ENCODE measurements at places on chromosomes 7 and 10.

GRCh38 chr7:75624134-75624832 is 114.5 kb downstream of the HIP1 start:
- no peak for DNase-seq

DNA sequence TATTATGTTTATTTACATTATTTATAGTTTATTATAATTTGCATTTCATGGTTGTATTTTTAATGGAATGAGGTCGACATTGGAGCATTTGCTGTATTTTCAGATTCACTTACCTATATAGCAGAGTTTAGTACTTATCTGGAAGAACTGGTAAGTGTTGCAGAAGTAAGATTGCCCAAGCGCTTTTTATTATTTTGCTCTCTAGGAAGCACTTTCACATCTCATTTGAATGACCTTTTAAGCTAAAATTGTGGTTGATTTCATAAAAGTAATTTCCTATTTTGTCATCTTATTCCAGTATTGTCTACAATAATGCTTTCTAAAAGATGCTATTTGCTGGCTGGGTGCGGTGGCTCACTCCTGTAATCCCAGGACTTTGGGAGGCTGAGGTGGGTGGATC is 28.6 kb downstream of the SEC61A2 start:
- no peak for DNase-seq

GRCh38 chr7:159104188-159104920 is 40.3 kb downstream of the VIPR2 start:
- DNase-seq: no peak

- DNase-seq: no peak
Measured at GRCh38 chr10:31623466-31623865, 304.4 kb downstream of the ZEB1 start.

- DNase-seq: no peak
Measured at GRCh38 chr10:101380353-101381017, 26.5 kb downstream of the BTRC start.

GRCh38 chr7:27526611-27527347 is 135.9 kb downstream of the HIBADH start:
- DNase-seq: no peak

DNA sequence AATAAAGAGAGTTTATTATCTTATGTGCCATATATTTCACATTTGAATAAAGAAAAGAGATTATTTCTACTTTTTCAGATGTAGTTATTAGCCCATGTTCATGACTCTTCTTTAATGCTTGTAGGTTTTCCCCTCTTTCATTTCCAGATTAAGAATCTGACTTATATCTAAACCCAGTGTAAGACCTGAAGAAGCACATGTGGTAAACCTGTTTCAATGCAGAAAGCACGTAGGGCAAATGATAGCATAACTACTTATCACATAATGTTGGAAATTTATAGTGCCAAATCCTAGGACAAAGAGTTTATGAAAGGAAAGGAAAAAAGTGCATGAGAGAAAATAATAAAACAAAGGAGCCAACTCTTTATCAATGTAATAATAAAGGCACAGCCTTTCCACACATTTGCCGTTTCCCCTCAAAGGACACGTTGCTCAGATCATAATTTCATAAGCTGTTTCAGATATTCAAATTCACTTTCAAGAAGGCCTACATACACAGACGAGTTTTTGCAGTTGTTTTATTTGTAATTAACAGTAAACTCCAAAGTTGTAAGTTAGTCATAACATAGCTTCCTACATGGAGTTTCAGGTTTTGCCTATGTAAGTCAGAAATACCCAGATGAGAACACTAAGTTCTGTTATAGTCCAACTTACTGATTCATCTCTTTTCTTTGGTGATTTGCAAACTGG is 88.8 kb upstream of the MDFIC start:
- DNase-seq: no peak

DNA sequence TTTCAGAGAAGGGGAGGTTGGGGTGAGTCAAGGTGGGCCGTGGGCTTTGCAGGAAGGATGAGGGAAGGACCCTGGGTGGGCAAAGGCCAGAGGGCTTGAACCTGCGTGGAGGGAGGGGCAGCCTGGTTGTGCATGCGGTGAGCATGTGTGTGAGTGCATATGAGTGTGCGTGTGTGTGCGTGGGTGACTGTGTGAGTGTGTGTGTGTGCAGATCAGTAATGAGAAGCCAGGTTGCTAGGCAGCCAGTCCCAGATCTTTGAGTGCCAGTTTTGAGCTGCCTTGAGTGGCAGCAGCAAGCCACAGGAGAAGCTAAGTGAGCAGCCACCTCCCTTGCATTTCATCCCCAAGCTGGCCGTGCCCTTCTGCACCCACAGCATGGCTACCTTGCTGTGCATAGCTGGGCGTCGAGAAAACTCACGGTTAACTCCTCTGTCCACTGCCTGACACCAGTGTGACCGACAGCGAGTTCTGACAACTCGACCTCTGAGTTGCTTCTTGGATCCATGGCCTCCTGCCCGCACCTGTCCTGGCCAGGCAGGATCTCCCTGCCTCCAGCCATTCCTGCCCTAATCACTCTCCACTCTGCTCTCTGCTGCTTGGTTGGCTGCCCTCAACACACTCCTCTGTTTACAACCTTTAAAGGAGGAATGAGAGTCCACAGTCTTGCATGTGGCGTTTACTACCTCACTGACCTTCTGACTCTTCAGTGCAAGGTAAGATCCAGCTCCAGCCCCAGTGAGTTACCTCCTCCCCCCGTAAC is 775.4 kb downstream of the TYW1 start:
- no peak for DNase-seq

- DNase-seq: no peak
Measured at GRCh38 chr10:12177642-12178041, 18.0 kb downstream of the NUDT5 start.

DNA sequence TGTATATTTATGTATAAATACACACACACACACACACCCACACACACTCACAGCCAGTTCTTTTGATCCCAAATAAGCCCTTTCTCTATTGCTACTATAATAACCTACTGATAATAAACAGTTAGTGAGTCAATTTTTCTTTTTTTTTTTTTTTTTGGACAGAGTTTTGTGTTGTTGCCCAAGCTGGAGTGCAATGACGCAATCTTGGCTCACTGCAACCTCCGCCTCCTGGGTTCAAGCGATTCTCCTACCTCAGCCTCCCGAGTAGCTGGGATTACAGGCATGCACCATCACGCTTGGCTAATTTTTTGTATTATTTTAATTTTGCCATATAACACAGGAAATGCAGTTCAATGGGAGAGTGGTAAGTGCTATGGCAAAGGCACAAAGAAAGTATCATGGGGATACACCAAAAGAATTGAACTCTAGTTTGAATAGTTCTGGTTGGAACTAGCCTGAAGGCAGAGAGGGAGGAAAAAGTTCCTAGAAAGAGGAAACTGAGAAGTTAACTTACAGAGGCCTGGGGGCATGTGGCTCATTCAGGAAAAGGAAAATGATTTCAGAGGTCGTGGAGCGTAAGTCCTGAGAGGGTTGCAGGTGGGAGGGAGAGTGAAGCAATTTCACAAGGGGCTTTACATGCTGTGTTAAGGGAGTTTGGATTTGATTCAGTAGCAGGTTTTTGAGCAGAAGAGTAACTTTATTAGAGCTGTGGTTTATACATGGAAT is 44.4 kb upstream of the JCAD start:
- no peak for DNase-seq

DNA sequence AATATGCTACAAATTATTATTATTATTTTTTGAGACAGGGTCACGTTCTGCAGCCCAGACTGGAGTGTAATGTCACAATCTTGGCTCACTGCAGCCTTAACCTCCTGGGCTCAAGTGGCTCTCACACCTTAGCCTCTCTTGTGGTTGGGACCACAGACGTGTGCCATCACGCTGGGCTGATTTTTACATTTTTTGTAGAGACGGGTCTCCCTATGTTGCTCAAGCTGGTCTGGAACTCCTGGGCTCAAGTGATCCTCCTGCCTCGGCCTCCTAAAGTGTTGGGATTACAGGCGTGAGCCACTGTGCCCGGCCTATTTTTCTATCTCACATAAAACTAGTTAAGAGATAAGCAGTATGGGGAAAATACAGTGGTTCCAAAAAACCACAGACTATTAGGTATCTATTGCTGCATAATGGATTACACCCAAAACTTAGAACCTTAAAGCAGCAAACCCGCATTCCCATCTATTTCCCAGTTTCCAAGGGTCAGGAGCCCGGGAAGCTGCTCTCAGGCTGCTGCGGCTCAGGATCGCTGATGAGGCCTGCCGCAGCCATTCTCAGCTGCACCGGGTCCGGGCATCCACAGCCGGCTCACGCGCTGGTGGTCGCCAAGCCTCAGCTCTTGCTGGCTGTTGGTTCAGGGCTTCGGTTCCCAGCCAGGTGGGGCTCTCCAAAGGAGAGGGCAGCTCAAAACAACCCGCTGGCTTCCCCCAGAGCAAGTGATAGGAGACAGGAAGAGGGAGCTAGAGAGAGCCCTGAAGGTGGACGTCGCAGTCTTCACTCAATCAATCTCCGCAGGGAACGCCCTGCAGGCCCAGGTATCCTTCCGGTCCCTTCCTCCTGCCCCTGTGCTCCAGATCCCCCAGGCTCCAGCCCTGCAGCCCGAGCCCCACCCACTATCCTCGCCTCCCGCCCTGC is 128.2 kb downstream of the UBE2H start:
- DNase-seq: no peak

DNA sequence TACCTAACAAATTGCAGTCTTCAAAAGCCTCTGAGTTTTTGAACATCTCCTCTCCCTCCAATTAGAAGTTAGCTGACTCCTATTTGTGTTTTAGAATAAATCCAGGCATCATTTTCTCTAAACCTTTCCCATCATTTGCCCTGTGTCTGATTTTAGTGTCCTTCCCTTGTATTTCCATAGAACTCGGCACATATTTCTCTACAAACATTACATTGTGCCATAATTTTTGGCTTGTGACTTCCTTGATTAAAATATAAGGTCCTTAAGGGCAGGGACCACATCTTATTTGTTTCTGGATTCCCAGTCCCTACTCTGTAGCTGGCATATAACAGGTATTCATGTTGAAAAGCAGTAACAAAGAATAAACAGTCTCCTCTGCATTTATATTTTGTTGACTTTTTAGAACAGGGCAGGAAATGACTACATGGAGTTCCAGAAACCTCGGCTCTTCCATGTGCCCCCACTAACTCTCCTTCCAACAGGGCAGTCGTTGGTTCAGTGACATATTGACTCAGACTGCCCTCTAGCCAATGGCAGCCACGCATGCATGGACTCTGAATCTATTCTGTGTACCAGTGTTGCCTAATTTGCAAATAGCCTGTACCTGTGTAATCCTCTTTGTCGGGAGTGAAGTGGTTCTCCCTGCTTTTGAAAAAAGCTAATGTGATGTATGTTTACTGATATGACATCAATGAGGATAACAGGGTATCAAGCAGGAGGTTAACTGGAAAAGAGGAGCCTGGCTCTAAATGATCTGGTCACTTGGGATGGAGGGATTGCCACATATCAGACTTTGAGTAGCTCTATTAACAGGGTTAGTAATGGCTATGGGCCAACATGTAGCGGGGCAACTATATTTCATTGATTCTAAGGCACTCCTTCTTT is 19.8 kb upstream of the CPN1 start:
- DNase-seq: no peak

DNA sequence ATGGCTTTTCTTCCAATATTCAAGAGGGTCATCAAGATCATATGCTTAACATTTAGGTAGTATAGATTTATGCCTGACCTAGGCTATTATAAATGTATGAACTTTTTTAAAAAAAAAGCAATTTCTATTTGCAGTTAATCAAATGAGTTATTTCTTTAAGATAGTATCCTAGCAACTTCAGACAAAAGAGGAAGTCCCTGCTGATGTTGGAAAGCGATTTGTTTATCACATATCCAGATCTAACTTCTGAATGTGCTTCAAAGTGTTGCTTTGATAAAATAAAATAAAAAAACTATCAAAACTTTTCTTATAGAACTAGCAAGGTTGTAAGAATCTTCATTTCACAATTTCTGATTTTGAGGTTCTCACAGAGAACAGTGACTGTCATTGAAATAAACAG is 401.9 kb upstream of the PHF14 start:
- no peak for DNase-seq

Measured in effector memory CD8-positive, alpha-beta T cell (primary cell).